ENCODE measurements at places on chromosomes 2 and 18.

DNA sequence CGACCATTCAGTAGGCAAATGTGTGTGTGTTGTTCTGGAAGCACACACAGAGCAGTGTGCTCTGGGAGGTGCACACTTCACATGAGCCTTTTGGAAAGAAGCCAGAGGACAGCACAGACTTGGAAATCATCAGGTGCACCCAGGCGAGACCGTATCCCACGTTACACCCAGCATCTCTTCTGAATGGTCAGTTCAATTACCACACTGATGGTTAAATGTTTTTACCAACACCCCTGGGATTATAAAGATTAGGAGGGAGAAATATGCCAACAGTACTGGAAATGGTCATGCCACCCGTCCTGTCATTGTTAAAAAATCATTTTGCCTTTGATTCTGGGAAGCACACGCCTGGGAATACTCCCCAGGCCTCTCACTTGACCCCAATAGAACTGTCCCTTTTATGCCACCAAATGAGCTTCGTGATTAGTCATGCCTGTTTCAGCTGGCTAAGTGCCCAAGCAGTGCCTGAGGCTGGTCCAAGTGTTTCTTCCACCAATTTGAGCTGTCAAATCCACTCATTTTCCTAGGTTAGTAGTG, 183.7 kb downstream of the NRP2 start:
- DNase-seq = no peak

DNA sequence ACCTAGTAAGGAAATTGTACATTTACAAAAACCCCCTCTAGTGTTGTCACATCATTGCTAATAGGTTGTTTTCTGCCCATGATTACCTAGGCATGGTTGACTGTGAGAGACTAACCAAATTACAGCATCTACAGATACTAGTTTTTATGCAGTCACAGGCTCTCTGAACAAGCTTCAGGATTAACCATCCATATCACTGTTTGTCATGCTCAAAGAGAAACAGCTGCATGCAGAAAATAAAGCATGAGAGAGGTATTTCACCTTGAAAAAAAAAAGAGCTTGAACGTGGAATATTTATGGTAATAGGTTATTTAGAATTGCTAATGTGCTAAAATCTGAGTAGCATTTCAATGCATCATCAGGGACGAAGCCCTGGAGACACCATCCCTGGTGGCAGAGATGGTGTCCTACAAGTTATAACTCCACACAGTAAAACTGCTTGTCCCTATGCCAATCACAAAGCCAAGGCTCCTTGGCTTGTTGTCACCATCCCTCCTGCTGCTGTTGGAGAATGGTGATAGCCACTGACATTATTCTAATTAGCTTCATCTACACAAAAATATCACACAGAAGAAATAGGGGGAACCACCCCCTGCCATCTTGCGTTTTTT, 5.4 kb downstream of the NEB start:
- no peak for DNase-seq

DNA sequence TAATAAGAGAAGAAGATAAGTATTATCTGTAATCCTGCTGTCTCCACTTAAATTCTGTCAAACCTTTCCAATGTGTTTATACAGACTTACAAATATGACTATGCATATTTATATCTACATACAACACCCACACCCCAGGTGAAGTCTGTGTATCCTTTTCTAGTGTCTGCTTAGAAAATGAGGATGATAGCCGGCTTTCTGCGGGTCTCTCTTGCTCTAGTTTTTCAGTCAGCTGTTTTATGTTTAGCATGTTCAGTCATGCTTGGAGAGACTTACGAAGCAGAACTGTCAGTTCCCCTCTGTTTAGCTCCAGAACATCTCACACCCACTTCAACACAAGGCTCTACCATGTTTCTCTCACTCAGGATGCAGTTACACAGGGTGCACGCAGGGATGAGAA, 137.3 kb upstream of the NFATC1 start:
- DNase-seq = no peak

GRCh38 chr2:198852248-198852647, 605.5 kb downstream of the SATB2 start:
- no peak for DNase-seq

GRCh38 chr2:190819840-190820301, 60.8 kb upstream of the GLS start:
- DNase-seq = no peak

DNA sequence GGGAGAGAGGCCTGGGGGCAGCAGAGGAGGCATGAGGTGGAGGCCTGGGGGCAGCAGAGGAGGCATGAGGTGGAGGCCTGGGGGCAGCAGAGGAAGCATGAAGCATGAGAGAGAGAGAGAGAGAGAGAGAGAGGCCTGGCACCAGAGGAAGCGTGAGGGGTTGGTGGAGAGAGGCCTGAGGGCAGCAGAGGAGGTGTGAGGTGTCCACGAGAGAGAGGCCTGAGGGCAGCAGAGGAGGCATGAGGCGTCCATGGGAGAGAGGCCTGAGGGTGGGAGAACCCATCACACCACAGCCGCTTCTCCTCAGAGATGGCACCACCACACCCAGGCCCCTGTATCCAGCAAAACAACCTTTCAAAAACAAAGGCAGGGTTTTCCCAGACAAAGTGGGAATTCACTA, 55.7 kb upstream of the KCNG2 start:
- no peak for DNase-seq

DNA sequence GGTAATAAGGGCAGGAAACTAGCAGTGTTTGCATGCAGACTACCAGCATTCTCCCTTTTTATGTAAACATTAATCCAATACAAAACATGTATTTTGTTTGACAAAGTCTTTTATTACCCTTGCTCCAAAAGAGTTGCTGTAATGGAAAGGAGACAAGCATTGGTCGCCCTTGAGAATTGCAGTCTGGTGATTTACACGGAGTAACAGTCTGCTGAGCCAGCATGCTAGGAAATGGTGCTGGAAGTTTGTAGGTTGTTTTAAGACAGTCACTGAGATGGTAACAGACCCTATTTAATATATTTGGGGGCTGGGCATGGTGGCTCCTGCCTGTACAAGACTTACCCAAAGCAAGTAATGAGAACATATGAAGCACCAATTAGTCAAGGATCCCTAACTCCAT, 2.8 kb upstream of the PRKCE start:
- DNase-seq = no peak

- no peak for DNase-seq
Measured at GRCh38 chr18:32840962-32841361, 68.1 kb upstream of the KLHL14 start.

- no peak for DNase-seq
Measured at GRCh38 chr2:181464966-181465365, 7.8 kb downstream of the ITGA4 start.

DNA sequence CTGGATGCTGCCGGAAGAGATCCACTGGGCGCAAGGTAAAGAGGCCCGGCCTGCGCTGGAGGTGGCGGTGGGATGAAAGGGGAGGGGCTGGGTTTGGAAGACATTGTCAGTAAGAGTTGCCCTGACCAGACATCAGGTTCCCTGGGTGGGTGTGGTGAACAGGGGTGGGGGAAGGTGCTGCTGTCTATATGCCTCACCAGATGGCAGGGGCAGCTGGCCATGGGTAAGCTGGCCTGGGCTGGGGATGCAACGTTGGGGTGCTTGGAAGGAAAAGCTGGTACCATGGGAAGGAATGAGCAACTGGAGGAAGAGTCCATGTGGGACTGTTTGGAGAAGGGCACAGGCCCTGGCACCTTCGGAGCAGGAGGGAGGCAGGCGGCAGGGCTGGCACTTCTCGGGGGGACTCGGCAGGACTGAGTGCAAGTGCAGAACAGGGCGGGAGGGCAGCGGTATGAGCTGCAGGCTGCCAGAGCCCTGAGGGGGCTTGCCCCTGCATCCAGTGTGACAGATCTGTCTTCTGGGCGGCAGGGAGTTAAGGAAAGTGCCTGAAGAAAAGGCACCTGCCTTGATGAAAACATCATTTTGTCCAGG, 146.4 kb downstream of the DYSF start:
- DNase-seq = no peak

GRCh38 chr2:188293601-188294351, 2.1 kb downstream of the GULP1 start:
- peak; percentile 70 for DNase-seq

GRCh38 chr2:86821306-86821705, 30.6 kb upstream of the CD8A start:
- DNase-seq = no peak

DNA sequence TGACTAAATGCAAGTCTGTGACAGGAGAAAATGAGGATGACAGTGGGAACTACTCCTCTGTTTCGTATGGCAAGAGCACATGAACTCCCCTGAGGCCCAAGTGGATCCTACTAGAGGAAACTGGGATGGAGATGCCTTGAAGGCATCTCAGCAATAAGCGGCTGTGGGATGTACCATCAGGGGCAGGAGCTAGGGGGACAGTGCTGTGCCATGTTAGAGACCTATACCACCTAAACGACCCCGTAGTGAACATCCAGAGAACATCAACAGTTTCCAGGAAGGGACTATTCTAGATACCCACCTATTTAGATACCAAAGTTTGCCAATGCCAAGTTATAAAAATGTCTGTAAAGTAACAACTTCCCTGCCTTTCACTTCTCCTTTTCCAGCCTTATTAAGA, 860.8 kb upstream of the ACVR2A start:
- no peak for DNase-seq

DNA sequence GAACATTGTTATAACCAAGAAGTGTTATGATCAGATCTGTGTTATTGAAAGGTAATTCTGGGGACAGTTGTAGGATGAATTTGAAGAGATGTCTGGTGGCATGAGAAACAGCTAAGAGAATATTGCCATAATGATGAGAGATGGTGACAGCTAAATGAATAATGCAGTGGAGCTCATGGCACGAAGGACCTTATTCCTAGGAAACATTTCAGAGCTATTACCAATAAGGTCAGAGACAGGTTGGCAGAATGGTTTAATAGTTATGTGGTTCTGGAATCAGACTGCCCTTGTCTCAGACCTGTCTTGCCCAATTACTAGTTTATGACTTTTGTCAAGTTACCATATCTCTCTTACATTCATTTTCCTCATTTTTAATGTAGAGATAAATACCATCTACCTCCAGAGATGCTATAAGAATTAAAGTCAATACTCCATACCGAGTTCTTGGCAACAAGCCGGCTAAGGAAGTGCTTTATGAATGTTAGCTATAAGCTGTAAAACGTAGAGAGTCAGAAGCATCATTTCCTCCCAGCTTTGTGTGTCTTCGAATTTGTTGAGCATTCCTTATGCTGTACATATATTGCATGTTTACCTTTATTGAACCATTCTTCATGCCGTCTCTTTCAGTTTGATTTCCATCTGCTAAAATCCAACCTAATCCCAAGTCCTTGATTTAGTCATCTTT, 73.6 kb upstream of the COL5A2 start:
- no peak for DNase-seq

- no peak for DNase-seq
Measured at GRCh38 chr2:79554899-79555298, 42.0 kb downstream of the CTNNA2 start.

GRCh38 chr2:44545005-44545404, 183.3 kb downstream of the CAMKMT start:
- no peak for DNase-seq

- peak; percentile 100 for DNase-seq
Measured at GRCh38 chr18:11980494-11981191, 664 bp upstream of the IMPA2 start.

- DNase-seq = no peak
Measured at GRCh38 chr2:23593752-23594459, 208.9 kb downstream of the KLHL29 start.

GRCh38 chr2:85156153-85156552, 23.0 kb downstream of the TCF7L1 start:
- DNase-seq = no peak

- no peak for DNase-seq
Measured at GRCh38 chr2:23824777-23825212, 102.1 kb downstream of the ATAD2B start.

DNA sequence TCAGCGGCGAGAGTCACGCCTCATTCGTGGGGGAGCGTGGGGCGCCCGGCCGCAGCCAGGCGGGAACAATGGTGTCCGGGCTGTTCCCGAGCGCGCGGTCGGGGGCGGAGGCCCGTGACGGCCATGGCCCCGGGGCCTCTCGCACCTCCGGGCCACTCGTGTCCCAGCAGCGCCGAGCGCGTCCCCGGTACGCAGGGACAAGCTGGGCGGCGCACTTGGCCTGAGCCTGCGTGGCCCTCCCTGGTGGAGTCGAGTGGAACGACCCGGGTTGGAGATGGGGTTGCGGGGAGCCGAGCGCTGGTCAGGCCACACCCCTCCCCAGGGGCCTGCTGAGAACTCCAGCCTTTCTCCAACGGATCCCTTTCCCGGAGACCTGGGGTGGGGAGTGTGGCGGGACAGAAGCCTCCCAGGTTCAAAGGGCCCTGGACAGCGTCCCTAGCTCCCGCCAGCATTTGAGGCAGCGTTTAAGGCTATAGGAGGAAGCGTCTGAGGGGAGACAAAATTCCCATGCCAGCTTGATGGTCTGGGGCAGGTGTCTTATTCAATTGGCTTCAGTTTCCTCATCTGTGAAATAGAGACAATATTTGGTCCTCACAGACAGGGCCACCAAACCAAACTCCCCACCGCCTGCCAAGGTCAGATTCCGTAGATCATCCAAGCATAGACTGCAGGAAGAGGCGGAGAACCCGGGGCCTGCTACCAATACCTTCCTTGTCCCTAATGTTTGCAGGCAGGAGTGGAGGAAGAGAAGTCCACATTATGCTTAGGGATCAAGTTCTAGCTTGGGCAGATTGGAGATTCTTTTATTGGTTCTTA, 553 bp downstream of the CNDP2 start:
- DNase-seq = no peak

DNA sequence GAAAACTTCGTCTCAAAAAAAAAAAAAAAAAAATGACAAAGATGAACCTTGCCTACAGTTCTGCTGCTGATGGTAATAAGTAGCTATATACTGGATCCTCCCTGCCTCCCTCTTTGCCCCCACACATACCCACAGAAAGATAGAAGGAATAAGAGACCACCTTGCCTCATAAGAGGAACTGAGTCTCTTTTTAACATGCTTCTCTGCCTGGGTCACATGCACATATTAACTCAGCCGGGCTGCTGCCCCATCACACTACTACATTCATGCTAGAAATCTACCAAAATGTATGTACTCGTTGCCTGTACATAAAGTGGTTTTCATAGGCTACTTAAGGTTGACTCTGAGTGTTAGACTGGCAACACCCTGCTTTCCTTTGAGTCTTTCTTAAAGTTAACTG, 78.9 kb upstream of the B3GNT2 start:
- no peak for DNase-seq

- no peak for DNase-seq
Measured at GRCh38 chr2:190596993-190597392, 51.9 kb upstream of the NAB1 start.

DNA sequence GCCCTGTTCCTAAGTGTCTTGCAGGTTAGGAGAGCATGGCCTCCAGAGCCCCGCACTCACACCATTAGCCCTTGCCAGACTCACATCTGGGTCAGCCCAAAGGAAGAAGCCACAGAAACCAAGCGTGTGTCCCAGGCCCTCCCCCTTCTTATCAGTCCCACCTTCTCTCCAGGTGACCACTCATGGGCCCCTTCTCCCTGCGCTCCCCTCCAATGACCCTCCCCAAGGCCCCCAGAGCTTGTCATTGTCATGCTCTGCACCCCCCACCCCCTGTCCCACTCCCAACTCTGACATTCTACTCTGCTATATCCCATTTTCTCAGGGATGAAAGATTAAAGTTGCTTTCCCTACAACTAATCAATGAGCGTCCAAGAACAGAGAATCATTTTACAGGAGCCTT, 30.1 kb downstream of the CAPN14 start:
- DNase-seq = no peak

All from type B pancreatic cell (in vitro differentiated cells).